ENCODE measurements at places on chromosomes 5 and 9.

DNA sequence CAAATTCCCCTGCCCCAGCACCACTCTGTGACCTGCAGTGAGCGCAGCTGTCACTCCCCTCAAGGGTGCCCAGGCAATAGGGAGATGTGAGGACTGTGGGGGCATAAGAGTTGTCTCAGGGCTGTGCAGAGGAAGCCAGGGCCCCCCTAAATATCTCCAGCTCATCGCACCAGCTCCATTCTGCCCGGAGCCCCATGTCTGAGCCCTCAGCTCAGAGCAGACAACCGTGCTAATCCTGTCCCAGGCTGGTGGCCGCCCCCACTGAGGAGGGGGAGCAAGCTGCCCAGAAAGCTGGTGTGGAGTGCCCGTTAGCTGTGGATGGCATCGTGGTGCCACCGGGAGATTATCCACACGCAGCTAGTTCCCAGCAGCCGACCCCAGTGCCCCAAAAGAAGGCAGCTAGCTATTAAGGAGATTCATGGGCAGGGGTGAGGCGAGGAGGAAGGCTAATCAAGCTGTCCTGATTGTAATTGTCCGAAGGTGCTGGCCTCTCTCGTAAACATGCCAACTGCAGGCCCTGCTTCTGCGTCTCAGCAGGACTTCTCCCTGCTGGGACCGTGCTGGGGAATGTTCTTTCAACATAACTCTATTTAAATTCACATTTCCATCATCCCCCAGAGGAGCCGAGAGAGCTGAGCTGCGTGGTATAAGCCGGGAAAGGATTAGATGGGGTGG lies 17.0 kb upstream of the FIBCD1 start:
- no peak for DNase-seq

- no peak for DNase-seq
Observed at GRCh38 chr9:129434187-129434586, 186.7 kb downstream of the C9orf50 start.

GRCh38 chr9:95572381-95573151 lies 55.8 kb upstream of the PTCH1 start:
- DNase-seq, result no peak

- DNase-seq, result no peak
Observed at GRCh38 chr5:162174358-162174974, 106.9 kb downstream of the GABRG2 start.

DNA sequence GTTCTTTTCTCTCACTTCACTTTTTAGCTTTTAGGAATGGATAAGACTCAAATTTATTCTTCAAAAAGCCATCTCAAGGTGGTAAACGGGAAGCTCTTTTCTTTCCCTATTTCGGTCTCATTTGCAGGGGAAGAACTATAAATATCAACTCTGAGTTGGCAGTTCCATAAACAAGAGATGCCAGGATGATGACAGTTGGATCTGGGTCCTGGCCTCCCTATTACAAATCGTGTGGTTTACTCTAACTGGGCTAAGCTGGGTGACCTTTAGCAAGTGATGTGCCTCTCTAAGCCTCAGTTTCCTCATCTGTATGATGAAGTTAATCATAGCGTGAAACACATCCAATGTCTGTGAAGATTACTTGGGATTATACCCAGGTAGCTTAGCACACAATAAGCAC lies 44.2 kb downstream of the TLE4 start:
- DNase-seq, result no peak

- no peak for DNase-seq
Observed at GRCh38 chr5:5658226-5658625, 235.7 kb downstream of the ICE1 start.

- no peak for DNase-seq
Observed at GRCh38 chr5:168660691-168661090, 81.5 kb upstream of the PANK3 start.

DNA sequence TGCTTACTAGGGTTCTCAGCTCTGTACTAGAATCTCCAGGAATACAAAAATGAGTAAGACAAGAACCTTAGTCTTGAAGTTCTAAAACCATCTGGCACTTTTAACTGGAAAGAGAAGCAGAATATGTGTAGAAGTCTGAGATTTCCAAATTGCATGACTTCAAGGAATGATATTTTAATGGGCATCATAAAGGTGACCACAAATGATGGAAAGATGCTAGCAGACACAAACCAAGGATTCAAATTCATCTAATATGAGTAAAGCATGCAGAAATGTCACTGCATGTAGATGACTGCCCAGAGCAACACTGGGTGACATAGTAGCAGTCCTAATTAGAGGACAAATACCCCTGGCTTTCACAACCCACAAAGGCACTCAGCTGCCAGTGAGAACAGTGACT lies 117.2 kb downstream of the RPS23 start:
- DNase-seq, result no peak

GRCh38 chr9:134534661-134535080 lies 106.9 kb upstream of the COL5A1 start:
- DNase-seq, result no peak

DNA sequence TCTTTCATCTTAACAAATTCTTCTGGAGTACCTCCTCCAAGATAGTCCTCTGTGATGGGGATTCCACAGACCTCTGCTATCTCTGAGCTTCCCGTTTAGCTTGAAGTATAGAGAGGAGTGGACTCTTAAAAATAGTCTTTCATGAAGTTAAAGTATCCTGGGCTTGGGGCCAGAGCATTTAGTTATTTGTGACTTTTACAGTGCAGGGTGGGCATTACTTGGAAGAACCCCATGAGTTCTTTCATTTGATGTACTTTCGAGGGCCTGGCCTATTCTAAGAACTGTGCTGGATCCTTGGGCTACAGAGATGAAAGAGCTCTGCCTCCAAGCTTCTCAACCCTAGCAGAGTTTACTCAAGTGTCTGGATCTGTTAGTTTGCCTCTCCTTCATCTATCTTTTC lies 131.5 kb downstream of the ZSWIM6 start:
- DNase-seq, result no peak

DNA sequence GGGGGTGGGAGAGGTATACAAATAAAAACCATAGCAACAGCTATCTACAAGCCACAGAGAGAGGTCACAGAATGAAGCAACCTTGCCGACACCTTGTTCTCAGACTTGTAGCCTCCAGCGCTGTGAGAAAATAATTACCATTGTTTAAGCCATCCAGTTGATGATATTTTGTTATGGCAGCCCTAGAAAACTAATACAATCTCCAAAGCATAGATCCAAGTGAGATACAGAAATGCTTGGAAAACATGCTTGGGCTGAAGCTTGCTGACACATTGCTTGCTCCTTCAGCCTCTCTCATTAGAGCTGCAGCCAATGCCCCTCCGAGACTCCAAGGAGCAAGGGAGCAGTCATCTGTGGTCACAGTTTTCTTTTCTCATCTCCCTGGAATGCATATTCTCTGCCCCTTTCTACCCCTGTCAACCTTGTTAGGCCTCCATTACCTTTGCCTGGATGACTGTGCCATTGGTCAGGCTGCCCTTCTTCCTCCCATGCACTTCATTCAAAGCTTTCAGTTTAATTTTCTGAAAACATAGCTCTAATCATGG lies 401.4 kb upstream of the KLF4 start:
- DNase-seq, result no peak

DNA sequence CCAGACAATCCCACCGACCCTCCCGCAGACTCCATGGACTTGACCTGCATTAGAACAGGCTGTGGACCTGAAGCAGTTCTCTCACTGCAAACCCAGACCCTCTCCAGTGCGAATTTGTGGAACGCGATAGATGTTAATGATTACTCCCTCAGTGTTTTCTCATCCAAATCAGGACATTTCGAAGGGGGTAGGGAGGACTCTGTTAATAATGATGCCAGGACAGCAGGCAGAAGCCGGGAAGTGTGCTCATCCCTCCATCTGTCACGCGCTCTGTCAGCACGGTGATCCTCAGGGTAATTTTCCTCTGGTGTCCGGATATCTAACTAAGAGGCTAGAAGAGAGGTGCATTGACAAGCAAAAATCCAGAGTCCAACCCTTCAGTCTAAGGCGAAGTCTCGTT lies 18.8 kb downstream of the RAPGEF1 start:
- no peak for DNase-seq

DNA sequence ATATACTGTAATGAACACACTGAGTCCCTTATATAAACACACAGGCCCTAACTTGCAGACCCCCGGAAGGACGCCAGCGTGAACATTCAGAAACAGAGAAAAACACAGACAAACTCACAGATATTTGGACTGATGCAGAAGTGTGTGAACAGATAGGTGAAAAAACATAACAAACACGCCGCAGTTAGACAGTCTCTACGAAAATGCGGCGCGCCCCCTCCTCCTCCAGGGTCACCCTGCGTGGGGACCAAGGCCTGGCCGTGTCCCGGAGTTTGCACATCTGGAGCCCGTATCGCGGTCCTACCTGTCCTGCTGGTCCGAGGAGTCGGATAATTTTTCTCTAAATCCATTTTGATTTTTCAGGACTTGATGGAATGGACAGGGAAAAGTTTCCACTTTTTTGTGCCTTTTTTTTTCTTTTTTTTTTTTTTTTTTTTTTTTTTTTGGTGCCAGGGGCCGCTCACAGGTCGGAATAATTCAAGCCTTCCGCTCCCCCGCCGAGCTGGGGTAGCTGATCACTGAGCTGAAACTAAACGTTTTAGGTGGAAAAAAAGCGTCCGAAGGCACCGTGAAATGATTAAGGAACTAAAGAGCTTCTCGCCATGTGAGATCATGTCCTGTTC lies at the start of gene PAX5:
Gene PAX5 (minus strand): TSS at position 587 of the 623 bp plus-strand sequence. CDS start 237 bp downstream, at position 350.
- DNase-seq, result no peak

- DNase-seq, result no peak
Observed at GRCh38 chr9:72445306-72445995, 76.0 kb upstream of the TMC1 start.

DNA sequence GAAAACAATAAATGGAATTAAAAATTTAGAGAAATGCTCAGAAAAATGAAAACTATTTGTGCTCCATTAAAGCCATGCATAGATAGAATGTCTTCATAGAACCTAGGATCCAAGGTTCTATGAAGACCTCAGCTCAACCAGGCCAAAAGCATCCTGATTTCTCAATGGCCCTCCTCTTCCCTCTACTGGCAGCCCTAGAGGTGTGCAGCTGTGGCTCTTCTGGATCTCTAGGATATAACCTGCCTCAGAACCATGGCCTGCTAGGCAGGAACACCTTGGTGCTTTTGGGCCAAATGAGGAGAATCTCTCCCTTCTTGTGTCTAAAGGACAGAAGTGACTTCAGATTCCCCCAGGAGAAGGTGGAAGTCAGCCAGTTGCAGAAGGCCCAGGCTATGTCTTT lies 15.1 kb downstream of the IFNA1 start:
- peak; percentile 8 for DNase-seq

- DNase-seq, result no peak
Observed at GRCh38 chr5:125267636-125268248, 521.3 kb upstream of the ZNF608 start.

- no peak for DNase-seq
Observed at GRCh38 chr9:19935422-19935821, 146.6 kb upstream of the SLC24A2 start.

DNA sequence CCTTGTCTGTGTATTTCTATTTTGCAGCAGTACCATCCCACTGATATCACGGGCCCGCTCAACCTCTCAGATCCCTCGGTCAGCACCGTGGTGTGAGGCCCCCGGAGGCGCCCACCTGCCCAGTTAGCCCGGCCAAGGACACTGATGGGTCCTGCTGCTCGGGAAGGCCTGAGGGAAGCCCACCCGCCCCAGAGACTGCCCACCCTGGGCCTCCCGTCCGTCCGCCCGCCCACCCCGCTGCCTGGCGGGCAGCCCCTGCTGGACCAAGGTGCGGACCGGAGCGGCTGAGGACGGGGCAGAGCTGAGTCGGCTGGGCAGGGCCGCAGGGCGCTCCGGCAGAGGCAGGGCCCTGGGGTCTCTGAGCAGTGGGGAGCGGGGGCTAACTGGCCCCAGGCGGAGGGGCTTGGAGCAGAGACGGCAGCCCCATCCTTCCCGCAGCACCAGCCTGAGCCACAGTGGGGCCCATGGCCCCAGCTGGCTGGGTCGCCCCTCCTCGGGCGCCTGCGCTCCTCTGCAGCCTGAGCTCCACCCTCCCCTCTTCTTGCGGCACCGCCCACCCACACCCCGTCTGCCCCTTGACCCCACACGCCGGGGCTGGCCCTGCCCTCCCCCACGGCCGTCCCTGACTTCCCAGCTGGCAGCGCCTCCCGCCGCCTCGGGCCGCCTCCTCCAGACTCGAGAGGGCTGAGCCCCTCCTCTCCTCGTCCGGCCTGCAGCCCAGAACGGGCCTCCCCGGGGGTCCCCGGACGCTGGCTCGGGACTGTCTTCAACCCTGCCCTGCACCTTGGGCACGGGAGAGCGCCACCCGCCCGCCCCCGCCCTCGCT lies 1.9 kb downstream of the LRRC26 start:
- DNase-seq, result no peak

DNA sequence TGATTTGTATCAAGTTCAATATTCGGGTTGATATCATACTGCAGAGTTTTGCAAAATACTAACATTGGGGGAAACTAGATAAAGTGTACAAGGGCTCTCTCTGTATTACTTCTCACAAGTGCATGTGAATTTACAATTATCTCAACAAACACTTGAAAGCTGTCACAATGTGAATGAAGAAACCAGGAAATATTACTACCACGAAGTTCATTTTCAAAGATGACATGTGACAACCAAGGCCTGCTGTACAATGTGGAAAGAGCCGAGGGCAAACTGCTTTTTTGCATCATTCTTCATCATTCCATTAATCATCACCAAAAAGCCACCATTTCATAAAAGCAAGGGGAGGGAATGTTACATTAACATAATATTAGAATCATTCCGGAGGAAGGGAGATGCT lies 310.0 kb downstream of the GLIS3 start:
- DNase-seq, result no peak

GRCh38 chr5:103260951-103261350 lies 2.4 kb downstream of the MACIR start:
- DNase-seq, result no peak

DNA sequence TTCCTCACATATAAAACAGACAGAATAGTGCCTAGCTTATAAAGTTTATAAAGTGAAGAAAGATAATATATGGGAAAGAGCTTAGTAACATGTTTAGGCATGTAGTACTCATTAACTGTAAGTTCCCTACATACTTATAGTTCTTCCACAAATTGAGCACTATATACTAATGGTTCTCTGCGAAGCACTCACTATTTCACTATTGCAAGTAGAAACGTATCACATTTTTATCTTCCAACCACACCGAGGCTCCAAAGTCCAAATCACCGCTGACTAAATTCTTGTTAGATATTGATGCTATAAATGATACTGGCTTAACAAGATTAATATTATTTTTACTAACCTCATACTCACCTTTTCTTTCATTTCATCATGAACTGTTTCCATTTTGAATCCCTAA lies 61.0 kb downstream of the FBXW11 start:
- no peak for DNase-seq

GRCh38 chr5:79235634-79236361 lies at the start of gene JMY:
Gene JMY, plus strand, starts transcription at chr5:79236131. Its CDS starts 520 bp downstream, at chr5:79236651.
- DNase-seq, result peak; percentile 50
